ENCODE measurements at places on chromosomes 3 and 15.

- DNase-seq: no peak
These were observed 89.9 kb downstream of the RBMS3 start for GRCh38 chr3:29370476-29371420.

GRCh38 chr3:28124882-28125281 is 116.5 kb upstream of the CMC1 start:
- DNase-seq: no peak

DNA sequence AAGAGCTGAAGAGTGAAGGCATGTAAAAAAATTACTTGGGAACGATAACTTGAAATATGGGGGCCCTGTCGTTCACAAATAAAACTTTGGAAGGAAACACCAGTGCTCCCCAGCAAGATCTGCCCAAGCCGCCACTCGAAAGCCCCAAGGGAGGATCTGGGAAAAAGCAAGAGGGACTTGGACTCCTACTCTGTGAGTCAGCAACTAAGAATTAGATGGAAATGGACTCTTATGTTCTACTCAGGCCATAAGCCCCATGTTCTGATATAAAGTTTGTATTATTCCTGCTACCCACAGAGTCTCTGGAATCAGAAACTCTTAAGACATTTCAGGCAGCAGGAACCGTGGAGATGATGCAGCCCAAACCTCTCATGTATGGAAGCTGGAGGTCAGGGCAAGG is 75.7 kb downstream of the ITGB5 start:
- DNase-seq: no peak

DNA sequence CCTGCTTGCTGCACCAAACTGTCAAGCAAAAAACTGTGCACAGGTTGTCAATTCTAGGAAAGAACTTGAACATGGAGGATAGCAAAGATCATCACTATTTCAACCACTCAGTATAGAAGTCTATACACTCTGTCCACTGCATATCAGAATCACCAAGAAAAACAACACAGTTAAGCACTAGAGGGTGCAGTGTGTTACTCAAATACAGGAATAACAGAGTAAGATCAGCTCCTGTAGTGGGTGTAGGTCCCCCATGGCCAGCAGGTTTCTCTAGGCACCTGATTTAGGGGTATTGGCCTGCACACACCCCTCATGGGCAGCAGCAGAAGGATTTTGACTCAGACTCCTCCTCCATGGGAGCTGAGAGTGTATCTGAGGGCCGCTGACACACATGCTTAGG is 464.1 kb downstream of the EPHA6 start:
- DNase-seq: no peak

DNA sequence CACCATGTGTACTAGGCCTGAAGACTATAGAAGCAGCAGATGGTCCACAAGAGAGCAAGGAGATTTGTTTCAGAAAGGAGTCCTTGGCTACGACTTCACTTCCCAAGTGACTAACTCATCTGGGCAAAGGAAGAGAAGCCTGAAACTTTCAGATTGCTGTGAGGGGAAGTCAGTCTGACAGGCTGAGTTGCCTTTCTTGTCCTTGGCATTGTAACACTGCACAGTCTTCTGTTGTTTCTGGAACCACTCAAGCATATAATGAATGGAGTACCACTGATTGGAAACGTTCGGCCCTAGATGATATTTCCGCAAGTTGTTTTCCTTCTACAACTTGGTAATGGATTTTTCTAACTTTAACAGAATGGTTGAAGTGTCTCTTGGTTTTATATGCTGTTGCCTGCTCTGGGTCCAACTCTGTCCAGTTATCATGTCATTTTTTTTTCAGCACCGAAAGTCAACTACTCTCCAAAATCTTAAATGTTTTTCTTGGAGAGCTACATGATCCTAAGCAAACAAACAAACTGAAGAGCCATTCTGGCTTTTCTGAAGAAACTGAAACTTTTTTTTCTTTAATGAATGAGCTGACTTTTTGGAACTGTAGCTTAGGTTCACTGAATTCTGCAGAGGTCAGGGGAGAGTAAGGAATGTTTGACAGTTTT is 685.7 kb downstream of the MECOM start:
- no peak for DNase-seq

GRCh38 chr15:25869701-25870100 is 6.6 kb upstream of the ATP10A start:
- no peak for DNase-seq

GRCh38 chr3:42010530-42010929 is 48.6 kb upstream of the ULK4 start:
- DNase-seq: no peak

- no peak for DNase-seq
These were observed 121.7 kb upstream of the GADL1 start for GRCh38 chr3:31016196-31016595.

GRCh38 chr3:156518726-156519125 is 36.2 kb downstream of the SSR3 start:
- no peak for DNase-seq

GRCh38 chr3:147414390-147415138 is 5.4 kb downstream of the ZIC1 start:
- no peak for DNase-seq

GRCh38 chr3:16101295-16102186 is 72.9 kb upstream of the GALNT15 start:
- DNase-seq: no peak

GRCh38 chr15:39270934-39271333 is 309.9 kb upstream of the THBS1 start:
- no peak for DNase-seq

- DNase-seq: no peak
These were observed 1031.8 kb upstream of the NR2F2 start for GRCh38 chr15:95298729-95299128.

- DNase-seq: no peak
These were observed 82.0 kb downstream of the NTRK3 start for GRCh38 chr15:88174571-88174970.

- no peak for DNase-seq
These were observed 75.8 kb upstream of the FAM98B start for GRCh38 chr15:38378161-38378560.

DNA sequence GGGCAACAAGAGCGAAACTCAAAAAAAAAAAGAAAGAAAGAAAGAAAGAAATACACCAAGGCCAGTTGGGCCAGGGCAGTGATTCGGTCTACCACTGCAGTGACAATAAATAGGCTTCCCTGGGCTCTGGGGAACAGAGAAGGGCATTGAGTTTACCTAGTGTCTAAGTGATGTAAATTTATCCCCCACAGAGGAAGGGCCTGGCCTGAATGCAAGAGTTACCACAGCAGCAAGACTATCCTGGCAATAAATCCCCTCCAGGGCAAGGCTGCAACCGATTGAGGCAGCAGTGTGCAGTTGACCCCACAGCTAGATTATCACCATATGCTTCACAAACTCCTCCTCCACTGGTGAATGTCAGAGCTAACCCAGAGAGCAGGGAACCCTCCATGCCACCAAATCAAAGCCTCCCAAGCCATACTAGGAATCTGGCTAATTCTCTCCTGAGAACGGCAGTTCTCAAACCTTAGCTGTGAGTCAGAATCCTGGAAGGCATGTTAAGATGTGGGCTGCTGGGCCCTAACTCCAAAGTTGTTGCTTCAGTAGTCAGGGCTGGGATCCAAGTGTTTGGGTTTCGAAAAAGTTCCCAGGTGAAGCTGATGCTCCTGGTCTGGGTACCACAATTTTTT is 64.3 kb upstream of the GATM start:
- no peak for DNase-seq

GRCh38 chr3:134656211-134656800 is 5.5 kb upstream of the KY start:
- DNase-seq: no peak

GRCh38 chr3:37905987-37906674 is 44.5 kb downstream of the CTDSPL start:
- no peak for DNase-seq

DNA sequence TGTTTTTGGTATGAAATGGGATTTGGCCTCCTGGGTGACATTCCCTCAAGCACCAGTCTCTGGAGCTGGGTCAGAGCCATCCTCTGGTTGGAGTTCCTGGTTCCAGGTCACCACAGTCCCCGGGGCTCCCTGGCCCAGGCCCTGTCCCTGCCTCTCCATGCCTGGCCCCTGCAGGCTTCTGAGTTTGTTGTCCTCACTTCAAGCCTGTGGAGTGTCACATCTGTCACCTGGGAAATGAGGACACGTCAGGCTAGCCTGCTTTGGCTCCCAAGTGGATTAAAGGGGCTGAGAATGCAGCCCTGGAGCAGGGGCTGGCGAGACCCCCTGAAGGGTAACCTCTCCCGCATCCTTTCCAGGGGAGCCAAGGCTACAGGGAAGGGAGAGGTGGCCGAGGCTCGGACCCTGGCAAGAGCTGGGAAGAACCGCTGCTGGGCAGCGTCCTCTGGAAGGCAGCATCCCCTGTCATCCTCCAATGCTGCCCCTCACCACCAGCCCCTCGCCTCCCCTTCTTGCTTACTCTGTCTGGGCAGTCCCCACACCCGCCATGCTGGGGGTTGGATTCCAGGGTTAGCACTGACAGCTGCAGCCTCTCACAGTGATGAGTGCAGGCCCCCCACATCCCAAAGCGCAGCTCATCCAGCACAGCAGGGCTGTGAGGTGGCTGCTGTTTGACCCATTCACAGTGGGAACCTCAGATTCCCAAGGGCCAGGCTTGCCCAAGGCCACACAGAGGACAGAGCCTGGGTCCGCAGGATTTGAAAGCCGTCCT is 75.5 kb upstream of the IQSEC1 start:
- no peak for DNase-seq

GRCh38 chr3:146375219-146375618 is 94.1 kb downstream of the PLSCR2 start:
- no peak for DNase-seq

- DNase-seq: no peak
These were observed 34.9 kb upstream of the LIMD1 start for GRCh38 chr3:45559560-45560118.

- DNase-seq: no peak
These were observed 449 bp downstream of the RAF1 start for GRCh38 chr3:12663401-12663935.

- no peak for DNase-seq
These were observed 177.1 kb downstream of the UACA start for GRCh38 chr15:70586241-70586640.

- DNase-seq: no peak
These were observed 89.8 kb downstream of the CADPS start for GRCh38 chr3:62785384-62785783.

DNA sequence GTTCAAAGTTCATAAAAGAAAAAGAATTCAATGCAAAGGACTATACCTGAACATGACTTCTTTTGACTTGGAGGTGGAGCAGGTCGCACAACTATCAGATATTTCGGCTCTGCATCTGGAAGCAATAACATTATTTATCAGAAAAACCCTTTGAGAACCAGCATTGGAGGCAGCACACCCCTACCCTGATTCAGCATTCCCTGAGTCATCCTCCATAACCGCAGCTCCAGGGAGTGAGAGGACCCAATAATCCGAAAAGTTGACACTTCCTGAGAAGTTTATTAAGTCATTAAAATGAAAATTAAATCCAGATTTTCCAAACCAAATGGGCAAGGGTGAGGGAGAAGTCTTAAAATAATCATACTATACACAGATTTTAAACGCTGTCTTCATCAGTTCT is 90.6 kb downstream of the ABI3BP start:
- DNase-seq: no peak

GRCh38 chr3:109257269-109257668 is 59.0 kb downstream of the DPPA2 start:
- no peak for DNase-seq

DNA sequence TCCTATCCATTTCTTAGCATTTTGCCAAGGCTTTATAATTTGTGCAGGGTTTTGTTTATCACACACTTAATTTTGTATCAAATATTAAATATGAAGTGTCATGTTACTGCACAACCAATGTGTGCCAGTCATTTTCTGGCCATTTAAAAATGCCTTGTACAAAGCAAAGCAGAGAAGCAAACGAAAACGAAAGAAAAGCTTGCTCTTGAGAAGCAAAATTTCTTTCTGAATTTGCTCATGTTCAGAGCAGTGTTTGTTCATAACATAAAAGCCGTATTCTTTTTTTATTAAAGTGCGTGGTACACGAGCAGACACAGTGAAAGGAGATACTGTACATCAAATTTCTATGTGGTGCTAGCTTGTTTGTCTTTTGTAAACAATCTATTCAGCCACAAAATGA is 792.6 kb downstream of the NAALADL2 start:
- DNase-seq: no peak

DNA sequence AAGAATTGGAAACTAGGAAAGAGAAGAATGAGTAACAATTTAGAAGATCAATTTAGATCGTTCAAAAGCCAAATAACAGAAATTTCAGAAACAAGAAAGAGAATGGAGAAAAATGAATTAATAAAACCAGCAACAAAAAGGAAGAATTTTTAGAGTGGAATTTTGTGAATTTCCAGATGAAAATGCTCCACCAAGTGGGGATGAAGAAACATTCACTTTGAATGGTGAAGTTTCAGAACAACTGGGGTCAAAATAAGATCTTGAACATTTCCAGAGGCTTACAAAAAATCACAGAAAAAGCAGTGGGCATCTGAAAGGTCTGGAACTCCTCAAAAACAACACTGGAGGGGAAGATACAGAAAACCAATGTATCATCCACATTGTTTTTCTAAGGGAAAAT is 4.2 kb upstream of the MOBP start:
- no peak for DNase-seq

GRCh38 chr3:155835341-155836071 is 18.7 kb downstream of the SLC33A1 start:
- no peak for DNase-seq

GRCh38 chr15:49709646-49710214 is 88.9 kb downstream of the DTWD1 start:
- no peak for DNase-seq

DNA sequence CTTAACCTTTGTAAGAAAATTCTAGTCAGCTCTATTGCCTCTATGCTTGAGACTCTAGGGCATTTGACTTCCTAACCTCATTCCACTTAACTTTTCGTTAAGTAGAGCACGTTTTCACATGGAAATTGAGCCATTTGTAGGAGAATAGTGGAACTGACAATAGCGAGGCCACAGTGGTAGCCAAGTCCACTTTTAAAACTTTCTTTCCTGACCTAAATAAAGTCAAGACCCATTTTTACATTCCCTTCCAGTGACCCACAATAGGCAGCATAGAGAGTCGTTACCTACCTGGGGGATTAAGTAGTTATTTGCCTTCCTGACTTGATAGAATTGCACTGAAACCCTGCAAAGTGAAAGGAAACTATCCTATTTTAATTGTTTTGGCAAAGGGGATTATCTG is 386.0 kb upstream of the NECTIN3 start:
- DNase-seq: no peak

- no peak for DNase-seq
These were observed 107.2 kb upstream of the SLC25A36 start for GRCh38 chr3:140834266-140835037.

- DNase-seq: no peak
These were observed 79.6 kb downstream of the ARNT2 start for GRCh38 chr15:80483725-80484161.

GRCh38 chr3:195838714-195839113 is 27.0 kb upstream of the MUC4 start:
- no peak for DNase-seq

GRCh38 chr15:96457841-96458240 is 127.3 kb downstream of the NR2F2 start:
- no peak for DNase-seq

GRCh38 chr3:152574461-152575079 is 260.4 kb upstream of the P2RY1 start:
- DNase-seq: no peak

- no peak for DNase-seq
These were observed 11.7 kb downstream of the SPTBN5 start for GRCh38 chr15:41881920-41882688.
